Vagina (tissue), 2 donors: ENCODE measurements at places on chromosomes 6 and 20. TPM values are rescaled to one million over a fixed set of nuclear protein-coding genes. Genes with fewer than 3 reads are reported as not detected.

DNA sequence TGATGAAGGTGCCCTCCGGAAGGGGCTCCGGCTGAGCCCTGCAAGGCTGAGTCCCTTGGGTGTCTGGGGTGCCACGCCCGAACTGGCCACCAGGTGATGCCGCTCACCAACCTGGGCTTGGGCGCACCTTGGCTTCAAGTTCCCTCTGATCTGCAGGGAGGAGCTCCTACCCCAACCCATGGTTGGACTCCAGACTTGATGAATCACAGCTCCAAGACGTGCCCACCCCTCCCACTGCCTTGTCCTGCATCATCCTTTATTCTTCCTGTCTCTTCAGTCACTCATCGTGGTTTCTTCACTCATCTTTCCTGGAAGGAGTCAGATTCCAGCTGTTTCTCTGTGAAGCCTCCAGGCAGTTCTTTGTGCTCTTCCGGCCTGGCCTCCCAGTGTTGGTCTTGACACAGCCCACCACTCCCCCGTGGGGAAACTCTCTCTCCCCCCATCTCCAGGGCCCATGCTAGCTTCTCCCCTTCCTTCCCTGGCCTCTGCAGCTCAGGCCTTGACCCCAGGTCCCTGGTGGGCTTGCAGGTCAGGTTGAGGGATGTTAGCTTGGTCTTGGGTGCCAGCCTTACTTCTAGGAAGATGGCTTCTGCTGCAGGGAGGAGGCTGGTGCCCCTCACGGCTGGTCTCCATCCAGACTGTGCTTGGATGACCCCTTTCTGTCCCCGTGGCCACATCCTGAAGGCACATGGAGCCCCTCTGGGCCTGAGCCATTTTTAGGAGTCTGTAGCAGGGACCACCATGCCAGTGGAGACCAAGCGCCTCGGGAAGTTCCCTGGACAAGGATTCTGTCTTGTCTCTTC lies 2.6 kb upstream of the ZBP1 start:
- no peak for DNase-seq

Gene CRISP3
- 19.2 TPM for total RNA-seq

Gene ROS1
- total RNA-seq = not detected

Gene WFDC12
- 4.4 TPM for total RNA-seq

DNA sequence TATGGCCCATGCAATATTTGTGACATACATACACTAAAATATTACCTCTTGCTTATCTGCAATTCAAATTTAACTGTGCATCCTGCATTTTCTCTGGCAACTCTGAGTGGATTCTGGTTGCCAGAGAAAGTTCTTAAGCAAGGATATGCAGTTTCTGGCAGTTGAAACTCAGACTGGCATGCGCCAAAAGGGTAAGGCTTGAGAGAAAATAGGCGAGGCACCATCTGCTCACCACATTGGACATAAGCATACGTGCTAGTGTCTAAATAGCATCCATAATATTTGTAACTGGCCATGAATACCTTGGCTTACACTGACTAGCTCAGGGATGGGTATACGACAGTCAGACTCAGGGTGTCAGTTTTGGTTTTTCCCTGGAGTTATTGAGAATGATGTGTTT lies 465.1 kb downstream of the DOK5 start:
- no peak for DNase-seq

GRCh38 chr6:161414180-161414579 lies 140.3 kb upstream of the AGPAT4 start:
- DNase-seq = no peak

- DNase-seq = no peak
These were observed 40.2 kb upstream of the IFNGR1 start for GRCh38 chr6:137259349-137259748.

DNA sequence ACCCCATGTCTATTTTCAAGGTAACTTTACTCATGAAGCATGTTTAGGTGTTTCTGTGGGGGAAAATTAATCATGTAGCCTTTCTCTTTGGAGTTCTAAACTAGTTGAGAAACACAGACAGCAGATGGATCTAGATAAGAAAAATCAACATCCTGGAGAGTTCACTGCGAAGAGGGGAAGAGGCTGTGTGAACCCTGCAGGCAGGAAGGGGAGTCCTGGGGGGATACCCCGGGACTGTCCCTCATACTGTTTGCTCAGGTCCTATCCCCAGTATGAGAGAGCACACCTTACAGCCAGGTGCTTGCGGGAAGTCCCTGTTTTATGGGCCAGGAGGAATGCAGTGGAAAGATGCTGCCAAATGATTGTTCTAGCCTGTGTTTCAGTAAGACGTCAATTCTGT lies 32.7 kb downstream of the CHMP4B start:
- no peak for DNase-seq

Gene SAMD5
- 3.2 TPM for total RNA-seq
